ENCODE measurements at places on chromosomes 3 and 15. TPM values are rescaled to one million over a fixed set of nuclear protein-coding genes. Genes with fewer than 3 reads are reported as not detected.

- no peak for DNase-seq
Observed at GRCh38 chr3:159652452-159652851, 336.2 kb upstream of the IL12A start.

The SLC49A4 gene
- 14.5 TPM for total RNA-seq

The MESP1 gene
- total RNA-seq, result 8.4 TPM

DNA sequence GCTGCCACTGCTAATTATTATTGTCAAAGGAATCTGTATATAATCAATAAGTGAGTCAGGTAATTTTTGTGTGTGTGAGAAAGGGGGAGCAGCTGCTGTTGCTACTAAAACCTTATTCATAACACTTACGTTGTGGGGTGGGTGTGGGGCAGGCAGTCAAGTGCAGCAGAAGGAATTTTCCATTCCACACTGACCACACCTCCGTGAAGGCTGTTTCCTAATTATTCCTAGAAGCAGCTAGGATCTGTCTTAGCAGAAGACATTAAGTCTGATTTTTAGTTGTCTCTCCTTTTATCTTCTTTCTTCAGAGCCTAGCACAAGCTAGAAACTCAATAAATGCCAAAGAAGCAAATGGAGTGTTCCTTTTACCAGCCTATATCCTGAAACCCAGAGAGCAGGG lies 4.0 kb upstream of the U2SURP start:
- no peak for DNase-seq

The IL20RB gene
- 0.44 TPM for total RNA-seq

Data from left ventricle myocardium inferior (tissue), 1 donor.